ENCODE measurements at places on chromosomes 1 and 21.

GRCh38 chr21:36636016-36636415 lies 62.9 kb upstream of the SIM2 start:
- no peak for DNase-seq

GRCh38 chr1:35691571-35692220 lies 27.0 kb downstream of the C1orf216 start:
- no peak for DNase-seq

GRCh38 chr1:30683699-30684098 lies 39.7 kb downstream of the MATN1 start:
- no peak for DNase-seq

DNA sequence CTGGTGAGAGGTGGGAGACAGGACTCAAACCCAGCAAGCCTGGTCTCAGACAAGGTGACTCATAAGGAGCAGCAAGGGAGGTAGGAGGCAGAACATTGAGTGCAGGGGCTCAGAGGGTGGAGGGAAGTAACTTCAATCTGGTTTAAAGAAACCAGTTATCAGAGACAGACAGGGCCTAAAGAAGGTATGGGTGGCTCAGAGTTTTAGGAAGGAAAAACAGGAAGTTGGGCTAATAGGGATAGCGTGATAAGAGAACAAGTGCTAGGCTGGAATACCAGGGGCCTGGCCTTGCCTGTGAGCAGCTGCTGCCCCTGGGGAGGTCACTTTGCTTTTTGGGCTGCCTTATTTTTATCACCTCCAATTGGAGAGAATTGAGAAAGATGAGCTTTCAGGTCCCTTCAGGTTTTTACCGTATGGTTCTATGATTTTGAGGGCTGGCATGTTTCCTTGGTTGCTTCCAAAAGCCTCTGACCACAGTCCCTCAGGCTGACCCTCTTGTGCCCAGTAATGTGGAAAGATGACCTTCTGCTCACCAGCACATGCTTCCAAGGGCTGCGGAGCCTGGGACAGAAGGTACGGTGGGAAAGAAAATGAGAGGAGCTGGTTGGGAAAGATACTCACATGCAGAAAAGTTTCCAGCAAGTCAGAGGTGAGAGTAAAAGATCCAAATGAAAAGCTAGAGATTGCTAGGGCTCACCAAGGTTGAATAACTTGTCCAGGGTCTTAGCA lies 77.0 kb downstream of the DDR2 start:
- no peak for DNase-seq

Measured in stimulated activated CD8-positive, alpha-beta memory T cell treated with anti-CD3 and anti-CD28 coated beads, Interleukin-7, amount 100 ng/mL, for 4 hours (primary cell).